ENCODE measurements at places on chromosomes 3 and 15. TPM values are rescaled to one million over a fixed set of nuclear protein-coding genes. Genes with fewer than 3 reads are reported as not detected.

STRC gene
- total RNA-seq = 0.03 TPM

FSIP1 gene
- 0.15 TPM for total RNA-seq

CTXN2 gene
- not detected for total RNA-seq

GOLGA8O gene
- 0.15 TPM for total RNA-seq

SIN3A gene
- total RNA-seq = 42.7 TPM

HGD gene
- 0.18 TPM for total RNA-seq

TMC3 gene
- total RNA-seq = not detected

PXYLP1 gene
- total RNA-seq = 16.7 TPM

INKA1 gene
- 6.5 TPM for total RNA-seq

CELF6 gene
- total RNA-seq = not detected

KCNAB1 gene
- total RNA-seq = 0.42 TPM

MYLK gene
- 3.1 TPM for total RNA-seq

OCA2 gene
- total RNA-seq = 0.37 TPM

SLC12A1 gene
- total RNA-seq = 0.26 TPM

TF gene
- total RNA-seq = under 0.01 TPM

RPLP1 gene
- 252 TPM for total RNA-seq

SAMMSON gene
- total RNA-seq = 0.04 TPM

NOX5 gene
- total RNA-seq = not detected

XYLB gene
- total RNA-seq = 1.5 TPM

NPRL2 gene
- total RNA-seq = 41.1 TPM

ARGFX gene
- total RNA-seq = not detected

CCR9 gene
- not detected for total RNA-seq

CNTN3 gene
- total RNA-seq = 0.14 TPM

EXD1 gene
- 0.22 TPM for total RNA-seq

VIPR1 gene
- 2.2 TPM for total RNA-seq

FBXL2 gene
- 5.3 TPM for total RNA-seq

THAP10 gene
- 4.8 TPM for total RNA-seq

EIF4E3 gene
- 3.4 TPM for total RNA-seq

CMTM8 gene
- total RNA-seq = 1.7 TPM

TM2D3 gene
- total RNA-seq = 27.4 TPM

ATXN7 gene
- total RNA-seq = 6.8 TPM

TM4SF18 gene
- total RNA-seq = 2.6 TPM

ARL14 gene
- 0.07 TPM for total RNA-seq

GDPGP1 gene
- 5.8 TPM for total RNA-seq

FEZF2 gene
- 0.14 TPM for total RNA-seq

CRABP1 gene
- total RNA-seq = 744 TPM

RAB6B gene
- 1.2 TPM for total RNA-seq

SOX2 gene
- 264 TPM for total RNA-seq

CLDN18 gene
- not detected for total RNA-seq

TLR9 gene
- not detected for total RNA-seq

RTP3 gene
- 0.07 TPM for total RNA-seq

BAHD1 gene
- total RNA-seq = 47.4 TPM

Measured in H7 (cell line).